ENCODE measurements at places on chromosomes 6 and 20.

- DNase-seq, result peak; percentile 25
Measured at GRCh38 chr6:152552616-152553209, 84.4 kb downstream of the SYNE1 start.

GRCh38 chr6:111740506-111740905 lies 132.7 kb downstream of the FYN start:
- no peak for DNase-seq

- peak; percentile 86 for DNase-seq
Measured at GRCh38 chr20:10619427-10619826, 54.4 kb downstream of the JAG1 start.

DNA sequence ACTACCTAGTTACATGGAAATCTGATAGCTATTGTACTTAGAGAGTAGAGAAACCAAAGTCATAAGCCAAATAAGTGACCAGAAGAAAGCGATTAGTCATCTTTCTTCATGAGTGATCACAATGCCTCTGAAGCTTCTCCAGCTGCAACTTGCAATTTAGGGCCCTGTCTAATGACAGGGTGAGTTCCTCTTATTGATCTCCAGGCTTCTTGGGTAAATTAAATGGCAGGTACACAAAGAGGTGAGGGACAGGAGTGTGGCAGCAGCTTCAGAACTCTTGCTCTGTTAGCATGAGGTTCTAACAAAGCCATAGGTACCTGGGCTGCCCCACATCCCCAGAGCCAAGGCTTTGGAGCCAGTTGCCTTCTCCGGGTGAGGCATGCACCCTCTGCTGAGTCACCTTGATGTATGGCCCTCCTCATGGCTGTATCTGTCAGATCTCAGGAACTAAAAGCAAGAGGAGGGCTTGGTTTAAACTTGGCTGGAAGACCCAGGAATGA lies 60.8 kb downstream of the PRDM1 start:
- no peak for DNase-seq

DNA sequence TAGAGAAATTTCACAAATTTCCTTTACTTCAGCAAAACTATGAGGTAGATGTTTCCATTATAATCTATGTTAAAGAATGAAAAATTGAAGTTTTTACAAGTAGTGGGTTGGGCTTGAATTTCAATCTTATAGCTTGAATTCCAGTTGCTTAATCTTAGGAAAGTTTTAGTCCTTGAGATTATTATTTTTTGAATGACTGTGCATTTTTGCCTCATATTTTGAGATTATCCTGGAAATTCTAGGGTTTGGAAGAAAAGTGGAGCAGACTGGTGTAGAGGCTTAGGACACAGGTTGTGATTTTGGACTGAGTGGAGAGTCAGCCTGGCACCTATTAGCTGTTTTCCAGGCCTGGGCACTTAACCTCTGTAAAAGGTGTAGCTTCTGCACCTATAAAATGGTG lies 5.7 kb downstream of the MTCL3 start:
- DNase-seq, result no peak

- no peak for DNase-seq
Measured at GRCh38 chr6:36129941-36130666, at the start of gene MAPK13. Gene MAPK13 (plus strand): TSS chr6:36130513. CDS start chr6:36130583, 70 bp downstream.

- DNase-seq, result no peak
Measured at GRCh38 chr6:106168097-106168888, 82.2 kb downstream of the PRDM1 start.

DNA sequence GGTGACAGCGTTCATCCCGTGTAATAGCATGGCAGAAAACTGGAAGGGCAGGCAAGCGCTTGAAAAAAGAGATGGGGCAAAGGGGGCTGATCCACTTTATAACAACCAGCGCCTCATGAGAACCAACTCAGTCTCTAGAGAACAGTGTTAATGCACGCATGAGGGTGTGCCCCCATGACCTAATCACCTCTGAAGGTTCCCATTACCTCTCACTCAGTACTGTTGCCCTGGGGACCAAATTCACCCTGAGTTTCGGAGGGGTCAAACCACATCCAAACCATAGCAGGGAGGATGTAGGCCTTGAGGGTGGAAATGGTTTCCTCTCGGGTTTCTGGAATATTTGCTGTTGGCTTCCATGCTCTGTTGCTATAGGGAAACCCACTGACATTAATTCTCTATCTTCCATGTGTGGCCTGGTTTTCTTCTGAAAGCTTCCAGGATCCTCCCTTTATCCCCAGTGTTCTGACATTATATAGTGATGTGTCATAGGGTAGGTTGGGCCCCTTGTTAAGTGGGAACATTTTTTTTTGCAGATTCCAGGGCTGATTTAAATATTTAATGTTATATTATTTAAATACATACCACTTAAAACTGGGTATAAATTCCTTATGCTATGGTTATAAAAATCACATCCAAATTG lies 65.2 kb downstream of the PPP1R14C start:
- DNase-seq, result peak; percentile 66

DNA sequence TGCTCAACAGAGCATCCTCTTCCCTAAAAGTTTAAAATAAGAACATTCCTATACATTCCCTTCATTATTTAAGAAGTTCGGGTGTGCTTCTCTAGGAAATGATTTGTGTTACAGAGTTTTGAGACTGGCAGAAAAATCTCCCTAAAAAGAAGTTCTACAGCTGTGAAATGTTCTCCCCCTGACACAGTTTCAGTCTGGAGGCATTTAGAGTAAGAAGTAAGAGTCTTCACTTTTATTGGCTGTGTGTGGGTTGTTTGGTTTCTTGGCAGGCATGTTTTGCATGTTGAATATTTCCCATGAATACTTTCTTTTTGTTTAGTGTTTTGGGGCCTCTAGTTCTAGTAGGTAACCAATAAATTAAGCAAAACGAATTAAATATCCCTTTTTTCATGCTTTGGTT lies 195.9 kb downstream of the TENT5A start:
- no peak for DNase-seq

DNA sequence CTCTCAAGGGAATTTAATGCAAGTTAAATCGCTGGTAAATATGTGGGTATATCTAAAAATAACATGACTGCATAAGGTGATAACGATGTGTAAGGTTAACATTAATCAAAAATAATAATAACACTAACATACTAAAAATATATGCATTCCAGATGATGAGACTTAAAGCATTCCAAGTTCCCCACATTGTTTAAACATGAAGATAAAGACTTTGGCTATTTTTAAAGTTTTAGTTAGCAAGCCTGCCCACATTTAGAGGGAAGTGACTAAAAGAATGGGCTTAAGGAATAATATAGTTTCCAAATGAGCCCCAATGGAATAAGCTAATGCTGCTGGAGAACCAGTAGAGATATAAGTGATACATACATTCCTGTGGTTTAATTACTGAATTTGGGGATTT lies 941.3 kb downstream of the TBC1D32 start:
- DNase-seq, result peak; percentile 30

DNA sequence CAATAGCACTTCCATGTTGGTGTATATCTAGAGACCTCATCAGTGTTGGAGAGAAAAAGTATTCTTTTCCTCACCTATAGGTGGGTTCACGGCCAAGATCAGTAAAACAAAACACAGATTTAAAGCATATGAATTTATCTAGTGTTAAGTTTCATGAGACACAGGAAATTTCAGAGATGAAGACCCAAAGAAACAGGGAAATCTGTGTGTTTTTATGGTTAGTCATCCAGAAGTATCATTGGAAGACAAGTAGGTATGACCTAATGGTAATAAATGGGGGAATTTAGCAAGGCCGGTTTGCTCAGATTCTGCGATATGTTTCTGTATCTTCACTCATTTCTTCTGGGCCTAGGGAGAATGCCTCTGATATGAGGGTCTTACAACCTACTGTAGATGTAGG lies 419.6 kb upstream of the MARCKS start:
- DNase-seq, result no peak

- no peak for DNase-seq
Measured at GRCh38 chr20:40563296-40563950, 125.6 kb downstream of the MAFB start.

GRCh38 chr20:31542201-31542842 lies 28.1 kb downstream of the HM13 start:
- no peak for DNase-seq

GRCh38 chr6:170107606-170108222 lies 183.2 kb downstream of the DLL1 start:
- no peak for DNase-seq

DNA sequence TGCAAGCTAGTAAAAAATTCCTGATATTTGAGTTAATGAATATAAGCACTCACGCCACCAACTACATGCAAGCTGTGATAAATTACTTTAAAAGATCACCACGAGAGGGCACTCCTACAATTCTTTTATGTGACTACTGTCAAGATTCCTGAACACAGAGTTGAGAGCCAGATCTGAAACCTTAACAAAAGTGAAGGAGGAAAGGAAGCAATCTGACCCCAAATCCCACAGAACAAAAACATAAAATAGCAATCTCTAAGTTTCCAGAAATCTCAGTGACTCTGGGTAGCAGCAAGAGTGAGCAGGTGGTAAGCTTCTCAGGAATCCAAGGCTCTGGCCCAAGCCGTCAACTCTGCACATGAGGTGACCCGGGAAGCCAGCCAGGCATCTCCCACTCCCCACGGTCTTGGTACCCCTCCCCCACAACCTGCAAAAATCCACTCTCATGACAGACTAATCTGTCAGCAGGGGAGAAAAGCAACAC lies 55.1 kb downstream of the STAU1 start:
- peak; percentile 32 for DNase-seq

- no peak for DNase-seq
Measured at GRCh38 chr6:111228094-111228493, 140.8 kb downstream of the SLC16A10 start.

DNA sequence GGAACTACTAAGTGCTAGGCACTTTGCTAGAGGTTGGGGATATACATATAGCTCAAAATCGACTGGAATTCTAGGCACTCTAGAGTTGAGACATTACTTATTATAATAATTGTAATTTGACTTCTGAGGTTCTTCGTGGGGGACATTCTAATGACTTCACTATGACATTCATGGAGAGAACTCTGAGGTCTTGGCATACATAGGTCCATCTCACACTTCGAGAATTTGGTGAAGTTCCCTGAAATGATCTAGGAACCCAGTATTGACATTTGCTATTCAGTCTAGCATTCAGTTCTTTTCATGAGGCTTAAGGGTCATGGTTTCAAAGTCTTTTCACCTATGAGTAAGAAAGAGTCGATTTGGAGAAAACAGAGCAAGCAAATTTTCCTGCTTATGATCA lies 446.6 kb upstream of the JAG1 start:
- no peak for DNase-seq

- no peak for DNase-seq
Measured at GRCh38 chr6:39084506-39084905, 30.5 kb downstream of the SAYSD1 start.

GRCh38 chr6:64890609-64891008 lies 816.4 kb downstream of the EYS start:
- DNase-seq, result no peak

DNA sequence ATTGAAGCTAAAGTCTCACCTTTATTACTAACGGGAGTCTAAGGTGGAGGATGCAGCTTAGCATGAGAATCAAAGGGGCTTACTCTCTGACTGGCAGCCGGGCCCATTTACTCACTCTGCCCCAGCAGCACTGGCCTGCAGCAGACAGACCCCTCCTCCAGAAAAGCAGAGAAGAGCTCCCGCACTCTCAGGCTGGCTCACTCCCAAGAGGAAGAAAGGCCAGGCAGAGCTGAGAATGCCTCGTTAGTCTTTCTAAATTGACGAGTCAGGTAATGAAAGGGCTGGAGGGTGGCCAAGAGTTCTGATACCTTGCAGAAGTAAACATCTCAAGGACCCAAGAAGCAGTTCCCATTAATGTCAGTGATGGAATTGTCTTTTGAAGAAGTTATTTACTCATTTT lies 44.5 kb upstream of the IL20RA start:
- no peak for DNase-seq

DNA sequence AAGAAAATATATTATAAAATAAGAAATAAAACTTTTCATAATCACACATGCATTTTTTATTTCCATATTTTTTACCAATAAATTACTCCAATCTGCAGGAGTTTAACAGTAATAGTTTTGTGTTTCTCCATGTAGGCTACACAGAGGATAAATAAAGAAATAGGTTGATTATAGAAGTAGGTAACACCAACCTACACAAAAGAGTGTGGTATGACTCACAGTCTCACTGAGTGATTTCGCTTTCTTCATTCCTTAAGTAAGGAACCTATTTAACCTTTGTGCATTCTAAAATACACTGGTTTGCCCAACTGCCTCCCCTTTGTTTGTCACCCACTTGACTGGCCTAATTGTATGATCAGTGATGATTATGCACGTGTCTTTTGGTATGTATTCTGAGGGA lies 244.2 kb upstream of the RIMS1 start:
- no peak for DNase-seq

DNA sequence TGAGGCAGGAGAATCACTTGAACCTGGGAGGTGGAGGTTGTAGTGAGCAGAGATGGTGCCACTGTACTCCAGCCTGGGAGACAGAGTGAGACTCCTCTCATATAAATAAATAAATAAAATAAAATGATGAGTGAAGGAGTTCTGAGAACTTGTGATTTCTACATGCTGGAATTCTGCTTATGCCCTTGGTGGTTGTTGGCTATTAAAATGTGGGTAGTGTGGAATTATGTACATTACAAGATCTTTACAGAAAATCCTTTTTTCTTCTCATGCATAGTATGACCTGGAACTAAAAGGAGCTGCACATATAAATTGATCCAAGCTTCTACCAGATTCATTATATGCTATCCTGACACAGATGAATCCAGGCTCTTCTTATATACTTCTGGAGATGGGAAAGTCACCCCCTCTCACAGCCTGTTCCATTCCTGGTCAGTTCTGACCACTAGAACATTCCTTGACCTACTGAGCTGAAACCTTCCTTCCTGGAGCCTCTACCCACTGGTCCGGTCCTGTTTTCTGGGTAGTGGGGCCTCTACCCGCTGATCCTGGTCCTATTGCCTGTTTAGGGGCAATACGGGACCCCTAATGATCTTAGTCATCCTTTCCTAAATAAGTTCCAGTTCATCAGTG lies 37.7 kb upstream of the TAF8 start:
- no peak for DNase-seq

GRCh38 chr6:164854526-164854925 lies 454.9 kb downstream of the C6orf118 start:
- DNase-seq, result no peak

DNA sequence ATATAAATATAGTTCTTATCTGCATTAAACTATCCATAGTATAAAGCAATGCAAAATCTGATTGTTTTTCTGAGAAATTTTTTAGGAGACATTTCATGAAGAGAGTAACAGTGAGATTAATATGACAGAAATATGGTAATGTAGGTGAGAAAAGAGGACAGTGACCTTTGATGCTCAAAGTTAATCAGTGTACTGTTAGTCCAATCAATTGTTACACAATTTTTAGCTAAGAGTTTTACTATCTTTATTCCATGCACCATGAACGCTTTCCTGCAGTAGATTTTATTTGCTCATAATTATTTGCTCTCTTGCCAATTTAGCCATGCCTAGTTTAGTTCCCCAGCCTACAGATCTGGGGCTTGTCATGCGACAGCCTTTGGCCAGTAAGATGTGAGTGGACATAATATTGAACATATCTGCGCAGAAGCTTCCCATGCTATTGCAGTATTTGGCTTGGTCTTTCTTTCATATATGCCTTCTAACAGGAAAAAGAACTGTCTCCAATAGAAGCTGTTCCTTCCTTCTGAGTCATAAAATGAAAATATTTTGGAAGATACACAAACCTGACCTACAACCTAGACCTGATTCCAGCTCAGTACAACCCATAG lies 38.7 kb downstream of the FKBP1C start:
- DNase-seq, result no peak
